Kidney tubule cell (primary cell): ENCODE measurements at places on chromosomes 5 and 9.

DNA sequence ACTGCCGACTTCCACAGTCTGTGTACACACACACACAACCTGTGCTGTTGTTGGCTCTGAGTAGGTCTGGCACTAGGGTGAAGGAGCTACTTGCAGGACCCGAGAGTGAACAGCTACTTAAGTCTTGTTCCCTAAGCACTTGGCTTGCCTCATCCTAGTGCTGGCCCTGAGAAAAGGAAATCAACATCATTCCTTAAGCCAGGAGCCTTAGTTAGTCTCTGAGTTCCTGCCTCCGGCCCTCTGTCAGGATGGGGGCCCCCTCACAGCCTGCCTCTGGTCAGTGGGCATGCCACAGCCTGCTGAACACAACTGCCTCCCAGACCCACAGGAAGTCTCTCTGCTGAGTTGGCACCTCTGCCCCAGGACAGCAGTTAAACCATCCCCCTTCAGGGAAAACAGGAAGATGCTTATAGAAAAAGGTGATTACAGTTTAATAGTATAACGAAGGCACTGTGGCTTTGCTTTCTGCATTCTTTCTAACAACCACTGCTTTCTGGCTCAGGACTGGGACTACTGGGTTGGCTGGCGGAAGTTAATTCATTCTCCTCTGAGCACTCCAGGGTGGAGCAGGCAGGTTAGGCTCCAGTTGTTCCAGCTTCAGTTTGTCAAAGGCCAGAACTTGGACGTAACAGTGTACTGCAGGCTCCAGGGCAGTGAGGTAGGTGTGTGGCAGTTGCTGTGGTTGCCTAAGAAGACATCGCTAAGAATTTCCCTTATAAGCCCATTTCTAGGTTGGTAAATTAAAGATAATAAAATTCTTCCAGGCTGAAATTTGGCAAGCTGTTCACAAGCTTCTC, 2.8 kb downstream of the MAMDC2 start:
- peak; percentile 74 for DNase-seq

DNA sequence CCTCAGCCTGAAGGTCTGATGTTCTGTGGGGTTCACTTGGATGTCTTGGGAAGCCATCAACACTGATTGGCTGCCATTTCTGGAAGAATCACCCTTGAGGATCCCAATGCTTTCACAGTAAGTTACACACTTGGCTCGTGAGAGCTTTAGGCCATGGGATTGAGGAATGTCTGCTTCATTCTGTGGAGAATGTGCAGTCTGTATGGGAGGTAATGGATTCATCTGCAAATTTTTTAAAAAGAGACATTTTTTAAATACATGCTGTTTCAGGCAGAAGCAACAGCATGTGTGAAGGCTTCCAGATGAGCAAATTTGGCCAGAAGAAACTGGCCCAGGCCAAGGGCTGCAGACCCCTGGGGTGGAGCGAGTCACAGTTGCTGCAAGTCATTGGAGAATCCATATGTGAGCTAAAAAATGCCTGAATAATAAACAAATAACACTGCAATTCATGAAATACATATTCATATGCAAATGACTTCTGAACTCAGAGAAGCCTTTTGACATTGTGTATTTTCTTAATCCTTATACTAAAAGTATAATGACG, 146.3 kb upstream of the RASEF start:
- no peak for DNase-seq

GRCh38 chr9:68533678-68534077, 7.0 kb downstream of the TMEM252 start:
- DNase-seq: peak; percentile 42

- peak; percentile 50 for DNase-seq
Measured at GRCh38 chr5:91128604-91129003, 254.5 kb downstream of the ARRDC3 start.

GRCh38 chr9:133103183-133103986, 17.7 kb downstream of the RALGDS start:
- peak; percentile 52 for DNase-seq

GRCh38 chr9:129490583-129491486, 130.1 kb downstream of the C9orf50 start:
- peak; percentile 35 for DNase-seq

- DNase-seq: peak; percentile 91
Measured at GRCh38 chr5:141641634-141642267, 5.0 kb downstream of the RELL2 start.

GRCh38 chr5:132653716-132654115, 4.3 kb upstream of the IL13 start:
- no peak for DNase-seq
